ENCODE measurements at places on chromosomes 2 and 18. TPM values are rescaled to one million over a fixed set of nuclear protein-coding genes. Genes with fewer than 3 reads are reported as not detected.

DCDC2C gene
- total RNA-seq, result not detected

DOK6 gene
- total RNA-seq, result 2.3 TPM

COL4A3 gene
- total RNA-seq, result not detected

ANKRD23 gene
- 3.2 TPM for total RNA-seq

NLRC4 gene
- total RNA-seq, result not detected

All from A375 (cell line).